ENCODE measurements at places on chromosomes 13 and 19. TPM values are rescaled to one million over a fixed set of nuclear protein-coding genes. Genes with fewer than 3 reads are reported as not detected.

Gene NCR1
- total RNA-seq: not detected

Gene S1PR4
- not detected for total RNA-seq

Gene CRX
- not detected for total RNA-seq

Gene PALM3
- 2.4 TPM for total RNA-seq

Gene ZNF492
- not detected for total RNA-seq

Gene OR7D2
- total RNA-seq: 1.8 TPM

Gene KIR2DL3
- not detected for total RNA-seq

DNA sequence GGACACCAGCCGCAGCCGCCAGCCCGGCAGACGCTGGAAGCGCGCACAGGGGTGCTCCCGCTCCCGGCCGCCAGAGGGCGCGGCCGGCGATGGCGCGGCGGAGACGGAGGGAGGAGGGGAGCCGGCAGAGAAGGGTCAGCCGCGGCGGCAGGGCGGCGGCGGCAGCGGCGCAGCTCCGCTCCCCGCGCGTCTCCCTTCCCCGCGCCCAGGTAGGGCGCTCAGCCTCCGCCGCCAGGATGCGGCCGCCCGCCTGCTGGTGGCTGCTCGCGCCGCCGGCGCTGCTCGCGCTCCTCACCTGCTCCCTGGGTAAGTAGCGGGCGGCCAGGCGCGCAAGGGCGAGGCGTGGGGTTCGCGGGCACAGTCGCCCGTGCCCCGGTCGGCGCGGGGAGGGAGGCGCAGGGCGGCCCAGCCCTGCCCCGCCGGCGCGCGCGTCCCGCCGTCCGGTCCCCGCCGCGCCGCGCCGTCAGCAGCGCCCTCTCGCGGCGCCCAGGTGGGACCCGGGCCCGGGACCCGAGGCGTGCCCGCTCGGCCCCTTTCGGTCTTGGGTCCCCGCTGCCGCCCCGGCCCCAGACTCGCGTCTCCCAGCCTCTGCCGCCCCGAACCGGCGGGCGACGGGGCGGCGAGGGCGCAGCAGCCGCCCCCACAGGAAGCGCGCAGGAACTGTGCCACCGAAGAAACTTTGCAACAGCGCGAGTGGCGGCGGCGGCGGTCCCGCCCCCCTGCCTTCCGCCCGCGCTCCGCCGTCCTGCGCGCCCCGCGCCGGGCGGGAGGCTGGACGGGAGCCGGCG, at the start of gene B3GLCT:
TSS of gene B3GLCT (plus strand) at position 127 of the 788 bp plus-strand sequence. CDS start at position 237, 110 bp downstream.
- peak; percentile 91 for DNase-seq

- no peak for DNase-seq
Observed at GRCh38 chr13:62302341-62302740, 886.7 kb upstream of the PCDH20 start.

- no peak for DNase-seq
Observed at GRCh38 chr13:31965361-31966066, 66.1 kb upstream of the FRY start.

DNA sequence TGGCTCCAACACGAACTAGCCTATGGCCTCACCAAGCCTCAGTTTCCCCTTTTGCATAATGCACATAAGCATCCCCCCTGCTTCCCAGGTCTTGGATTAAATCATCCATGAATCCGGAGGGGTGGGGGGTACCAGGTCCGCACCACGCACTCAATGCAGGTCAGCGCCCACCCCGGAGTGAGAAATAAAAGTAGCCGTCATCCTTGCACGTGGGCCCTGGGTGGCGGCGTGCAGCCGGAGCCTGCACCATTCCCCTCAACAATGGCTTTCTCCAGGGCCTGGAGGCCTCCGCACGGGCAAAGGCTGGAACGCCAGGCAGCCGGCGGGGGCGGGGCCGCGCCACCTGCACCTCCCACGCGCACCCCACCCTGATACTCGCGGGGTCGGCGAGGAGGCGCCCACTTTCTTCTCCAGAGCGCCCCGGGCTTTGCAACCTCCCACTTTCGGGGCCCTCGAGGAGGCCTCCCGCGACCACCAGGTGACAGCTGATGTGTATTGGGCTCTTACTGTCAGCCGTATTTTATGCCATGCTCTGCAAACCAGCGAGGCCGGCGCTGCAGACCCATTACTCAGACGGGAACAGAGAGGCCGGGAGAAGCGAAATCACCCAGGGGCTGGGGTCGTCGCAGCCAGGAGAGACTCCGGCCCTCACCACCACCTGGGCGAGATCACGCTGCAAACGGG, 767 bp upstream of the GADD45B start:
- DNase-seq: peak; percentile 71

DNA sequence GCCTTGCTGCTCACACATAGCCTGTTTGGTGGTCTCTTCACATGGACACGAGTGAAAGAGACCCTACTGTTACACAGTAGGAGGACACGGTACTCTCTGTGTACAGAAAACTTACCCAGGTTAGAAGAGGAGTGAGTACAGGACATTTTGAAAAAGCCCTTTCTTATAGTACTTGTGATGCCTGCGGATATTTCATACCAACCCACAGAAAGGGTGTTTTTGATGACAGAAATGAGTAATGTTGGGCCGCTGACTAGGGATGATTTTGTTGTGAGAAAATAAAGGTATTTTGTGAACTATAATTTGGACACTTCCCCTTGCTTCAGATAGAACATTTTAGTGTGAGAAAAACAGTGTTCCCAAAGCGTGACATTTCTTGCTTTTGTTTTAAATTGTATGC, 18.2 kb downstream of the NUDT15 start:
- no peak for DNase-seq

DNA sequence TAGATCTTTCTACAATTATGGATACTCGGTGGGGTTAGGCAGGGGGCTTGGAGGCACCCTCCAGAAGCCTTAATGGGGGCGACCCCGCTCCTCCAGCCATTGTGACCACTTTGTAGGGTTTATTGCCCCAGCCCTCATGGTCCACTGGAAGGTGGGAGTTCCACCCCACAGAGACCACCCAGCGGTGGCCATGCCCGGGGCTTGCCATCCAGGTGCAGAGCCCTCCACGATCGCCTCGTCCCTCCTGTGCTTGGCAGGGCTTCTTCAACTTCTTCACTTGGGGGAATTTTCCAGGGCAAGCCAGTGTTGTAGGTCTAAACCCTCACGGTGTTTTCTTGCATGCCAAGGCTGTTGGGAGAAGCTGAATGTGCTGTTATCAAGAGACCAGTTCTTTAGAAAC, 16.1 kb downstream of the ZNF536 start:
- DNase-seq: no peak

GRCh38 chr13:26558074-26558805, 757 bp downstream of the WASF3 start:
- peak; percentile 41 for DNase-seq

DNA sequence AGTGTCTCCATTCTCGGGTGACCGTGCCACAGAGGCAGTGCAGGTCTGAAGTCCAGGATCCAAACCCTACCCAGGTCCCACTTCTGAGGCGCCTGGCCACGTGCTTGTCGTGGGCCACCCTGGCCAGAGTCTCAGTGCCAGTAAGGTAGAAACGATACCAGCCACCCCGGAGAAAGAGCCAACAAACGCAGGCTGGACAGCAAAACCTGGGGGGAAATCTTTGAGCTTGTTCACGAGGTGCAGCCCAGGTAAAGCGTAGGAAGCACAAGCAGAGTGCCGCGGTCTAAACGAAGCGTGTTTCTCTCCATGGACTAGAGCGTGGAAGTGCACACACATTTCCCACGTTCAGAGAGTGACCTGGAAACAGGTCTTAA, 95.6 kb downstream of the ATP11A start:
- no peak for DNase-seq

- no peak for DNase-seq
Observed at GRCh38 chr19:18366021-18366435, 19.9 kb upstream of the GDF15 start.

- no peak for DNase-seq
Observed at GRCh38 chr19:47324502-47324901, 7.5 kb upstream of the C5AR2 start.

DNA sequence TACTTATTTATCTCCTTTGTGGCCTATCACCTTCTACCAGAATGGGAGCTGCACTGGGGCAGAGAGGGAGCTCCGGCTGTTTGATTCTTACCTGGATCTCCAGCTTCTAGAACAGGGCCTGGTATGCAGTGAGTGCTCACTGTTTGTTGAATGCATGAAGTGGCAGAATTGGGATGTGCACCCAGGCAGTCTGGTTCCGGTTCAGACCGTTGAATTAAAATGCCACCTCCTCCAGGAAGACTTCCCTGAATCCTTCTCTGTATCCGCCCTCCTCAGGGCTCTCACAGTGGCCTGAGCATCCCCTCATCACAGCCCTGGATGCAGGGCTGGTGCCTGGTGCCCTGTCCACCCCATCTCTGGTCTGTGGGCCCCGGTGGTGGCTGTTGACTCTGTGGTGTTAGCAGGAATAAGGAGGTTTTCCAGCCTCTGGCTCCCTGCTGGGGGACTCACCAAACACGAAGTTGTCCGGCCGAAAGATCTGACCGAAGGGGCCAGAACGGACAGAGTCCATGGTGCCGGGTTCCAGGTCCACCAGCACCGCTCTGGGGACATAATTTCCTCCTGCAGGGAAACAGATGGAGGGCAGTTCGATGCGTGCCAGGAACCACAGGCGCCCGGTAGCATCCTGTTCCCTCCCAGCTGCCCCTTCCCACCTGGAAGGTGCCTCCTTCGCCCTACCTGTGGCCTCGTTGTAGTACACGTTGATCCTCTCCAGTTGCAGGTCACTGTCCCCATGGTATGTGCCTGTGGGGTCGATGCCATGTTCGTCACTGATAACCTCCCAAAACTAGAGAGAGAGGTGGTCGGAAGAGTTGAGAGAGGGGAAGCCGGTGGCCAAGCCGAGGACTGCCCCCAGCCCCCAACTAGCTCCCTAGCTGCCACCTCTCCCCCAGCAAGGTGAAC, 1.0 kb downstream of the TUBB4A start:
- no peak for DNase-seq

GRCh38 chr19:8641908-8642547, 11.6 kb downstream of the NFILZ start:
- DNase-seq: no peak

DNA sequence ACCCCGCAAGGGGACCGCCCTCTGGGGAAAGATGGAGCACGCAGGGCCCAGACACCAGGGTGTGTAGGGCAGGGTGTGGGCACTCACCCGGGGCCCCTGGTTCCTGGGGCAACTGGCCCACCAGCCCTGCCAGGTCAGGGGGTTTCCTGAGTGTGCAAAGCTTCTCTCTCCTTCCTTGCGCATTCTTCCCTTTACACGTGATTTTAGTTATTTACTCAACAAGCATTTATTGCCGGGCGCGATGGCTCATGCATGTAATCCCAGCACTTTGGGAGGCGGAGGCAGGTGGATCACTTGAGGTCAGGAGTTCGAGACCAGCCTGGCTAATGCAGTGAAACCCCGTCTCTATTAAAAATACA, 20.4 kb downstream of the PRR36 start:
- no peak for DNase-seq

GRCh38 chr13:33262997-33263396, 22.6 kb downstream of the STARD13 start:
- DNase-seq: no peak

- no peak for DNase-seq
Observed at GRCh38 chr19:1003283-1003682, 3.1 kb downstream of the GRIN3B start.

DNA sequence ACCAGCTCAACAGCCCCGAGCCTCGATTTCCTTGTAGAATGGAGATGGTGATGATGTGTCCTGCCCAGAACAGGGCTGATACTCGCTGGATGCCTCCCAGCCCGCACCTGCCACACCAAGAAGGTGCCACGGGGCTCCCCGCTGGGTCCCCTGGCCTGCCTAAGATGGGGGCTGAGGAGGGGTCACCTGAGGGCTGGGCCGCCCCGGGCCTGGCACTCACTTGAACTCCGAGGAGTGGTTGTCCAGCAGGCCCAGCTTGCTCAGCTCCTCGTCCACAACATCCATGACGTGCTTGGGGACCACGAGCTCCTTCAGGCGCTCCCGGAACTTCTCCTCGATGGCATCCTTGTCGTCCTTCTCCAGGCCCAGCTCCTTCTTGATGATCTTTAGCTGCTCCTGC, 14.4 kb downstream of the LONP1 start:
- DNase-seq: no peak
